Nephron progenitor cell (in vitro differentiated cells): ENCODE measurements at places on chromosomes 12 and 14.

GRCh38 chr12:83468988-83469908 lies 782.5 kb downstream of the TMTC2 start:
- no peak for DNase-seq

DNA sequence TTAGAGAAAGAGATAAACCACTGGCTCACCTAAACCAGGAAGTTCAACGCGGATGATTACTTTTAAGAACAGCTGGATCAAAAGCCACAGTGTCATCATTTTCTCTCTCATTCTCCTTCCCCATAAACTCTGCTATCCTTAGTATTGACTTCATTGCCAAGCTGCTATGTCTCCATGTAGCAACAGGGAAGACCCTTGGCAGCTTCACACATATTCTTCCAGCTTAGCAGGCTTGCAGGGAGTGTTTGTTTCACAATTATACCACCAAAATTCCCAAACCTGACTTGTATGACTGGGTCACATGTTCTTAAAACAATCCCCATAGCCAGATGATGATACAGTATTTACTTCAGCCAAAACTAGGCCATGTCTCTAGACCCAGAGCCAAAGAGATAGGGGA lies 235.5 kb downstream of the PAWR start:
- DNase-seq = no peak

- DNase-seq = no peak
These were observed 5.0 kb downstream of the FANCM start for GRCh38 chr14:45140661-45141187.

DNA sequence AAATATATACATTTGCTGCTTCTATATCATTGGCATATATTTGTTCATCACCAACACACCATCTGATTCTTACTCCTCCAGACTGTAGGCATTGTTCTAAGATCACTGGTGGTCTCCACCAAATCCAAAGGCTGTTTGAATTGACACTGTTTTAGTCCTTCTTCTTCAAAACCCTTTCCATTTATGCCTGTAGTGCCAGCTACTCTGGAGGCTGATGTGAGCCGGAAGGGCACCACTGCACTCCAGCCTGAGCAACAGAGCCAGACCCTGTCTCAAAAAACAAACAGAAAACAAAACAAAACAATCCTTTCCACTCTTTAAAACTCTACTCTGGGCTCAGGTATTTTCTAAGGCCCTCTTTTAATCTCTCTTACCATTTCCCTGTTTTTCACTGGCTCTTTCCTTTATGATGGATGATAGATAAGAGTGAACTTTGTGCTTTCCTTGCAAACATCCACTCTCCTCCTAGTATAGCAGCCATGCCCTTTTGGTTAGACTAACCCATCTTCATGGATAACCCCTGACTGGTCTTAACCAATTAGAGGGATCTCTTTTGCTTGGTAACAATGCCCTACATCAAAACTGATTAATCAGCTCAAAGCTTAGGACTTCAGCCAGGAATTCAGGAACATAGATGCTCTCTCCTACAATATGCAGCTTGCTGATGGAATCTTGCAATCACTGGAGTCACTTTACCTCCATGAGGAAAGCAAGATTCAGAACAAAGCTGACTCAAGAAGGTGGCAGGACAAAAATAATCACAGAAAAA lies 24.9 kb downstream of the SPTSSA start:
- no peak for DNase-seq
